NCI-H510A treated with DMSO at 0.1 percent for 48 hours (cell line): ENCODE measurements at places on chromosomes 2 and 18.

DNA sequence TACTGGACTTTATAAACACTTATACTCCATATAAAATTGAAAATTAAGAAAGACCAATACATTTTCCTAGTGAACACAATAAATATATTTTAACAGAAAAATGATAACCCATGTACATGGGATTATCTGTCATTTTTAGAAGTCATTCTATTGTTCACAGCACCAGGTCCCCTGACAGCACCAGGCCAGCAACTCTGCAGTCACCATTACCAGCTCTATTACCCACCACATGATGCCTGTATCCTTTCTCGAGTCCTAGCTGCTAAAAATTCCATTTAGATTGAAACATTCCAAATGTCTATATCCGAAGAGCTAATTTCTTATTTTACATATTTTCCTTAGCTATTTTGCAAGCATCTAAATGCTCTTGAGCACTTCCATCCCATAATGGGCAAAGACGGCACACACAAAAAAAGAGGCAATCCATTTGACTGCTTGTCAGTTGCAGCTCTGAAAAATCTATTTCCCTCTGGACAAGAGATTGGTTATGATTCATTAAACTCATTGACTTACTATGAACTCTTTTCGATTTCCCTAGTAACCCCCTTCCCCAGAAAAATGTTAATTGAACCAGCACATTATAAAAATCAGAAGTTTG lies 336.9 kb downstream of the RIT2 start:
- no peak for DNase-seq

- no peak for DNase-seq
Measured at GRCh38 chr2:55302241-55302640, 33.2 kb upstream of the MTIF2 start.

DNA sequence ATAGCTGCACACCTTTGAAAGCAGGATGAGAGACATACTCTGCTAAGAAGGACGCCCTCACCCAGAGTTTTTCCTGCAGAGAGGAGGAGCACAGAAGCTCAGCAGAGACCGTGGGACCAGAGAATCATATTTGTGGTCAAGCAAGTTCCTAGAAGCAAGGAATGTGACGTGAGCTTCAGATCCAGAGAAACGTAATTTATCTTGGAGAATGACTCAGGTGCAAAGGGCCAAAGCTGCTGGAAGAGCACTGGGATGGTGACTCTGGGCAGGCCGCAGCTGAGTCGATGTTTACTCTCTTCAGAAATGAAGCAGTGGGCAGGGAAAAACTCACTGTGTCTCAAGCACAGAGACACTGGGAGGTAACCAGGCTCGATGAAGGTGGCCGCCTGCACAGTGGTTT lies 50.1 kb upstream of the IGFBP2 start:
- DNase-seq, result peak; percentile 9

DNA sequence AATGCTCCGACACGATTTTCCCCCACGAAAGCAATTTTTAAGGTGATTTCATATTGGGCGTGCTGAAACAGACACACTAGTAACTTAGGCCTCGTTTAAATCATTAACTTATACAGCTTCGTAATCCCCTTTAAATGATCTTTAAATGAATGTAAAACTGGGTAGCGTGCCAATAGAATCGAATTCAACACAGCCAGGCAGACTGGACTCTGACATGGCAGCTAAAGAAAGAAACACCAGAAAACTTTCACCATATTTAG lies 2.4 kb upstream of the ID2 start:
- peak; percentile 29 for DNase-seq

- no peak for DNase-seq
Measured at GRCh38 chr2:225156853-225157451, 114.7 kb upstream of the DOCK10 start.

DNA sequence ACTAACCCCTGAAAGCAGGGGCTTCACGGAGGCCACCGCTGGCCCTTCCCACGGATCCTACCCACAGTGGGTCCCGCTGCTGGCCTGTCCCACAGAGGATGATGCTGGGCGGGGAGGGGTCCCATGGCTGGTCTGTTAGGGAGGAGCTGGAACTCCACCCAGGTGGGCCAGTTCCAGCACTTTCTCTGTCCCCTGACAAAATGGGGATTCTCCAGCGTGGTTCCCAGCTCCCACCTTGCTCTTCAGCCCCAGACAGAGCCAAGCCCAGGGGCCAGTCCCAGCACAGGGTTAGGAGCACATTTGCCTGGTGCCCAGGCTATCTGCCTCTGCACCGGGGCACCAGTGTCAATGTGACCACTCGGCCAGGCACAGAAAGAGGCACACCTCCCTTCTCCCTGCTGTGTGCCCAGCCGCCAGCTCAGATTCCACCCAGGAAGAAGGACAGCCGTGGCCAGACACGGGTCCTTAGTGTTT lies 50.0 kb downstream of the ANKMY1 start:
- no peak for DNase-seq

DNA sequence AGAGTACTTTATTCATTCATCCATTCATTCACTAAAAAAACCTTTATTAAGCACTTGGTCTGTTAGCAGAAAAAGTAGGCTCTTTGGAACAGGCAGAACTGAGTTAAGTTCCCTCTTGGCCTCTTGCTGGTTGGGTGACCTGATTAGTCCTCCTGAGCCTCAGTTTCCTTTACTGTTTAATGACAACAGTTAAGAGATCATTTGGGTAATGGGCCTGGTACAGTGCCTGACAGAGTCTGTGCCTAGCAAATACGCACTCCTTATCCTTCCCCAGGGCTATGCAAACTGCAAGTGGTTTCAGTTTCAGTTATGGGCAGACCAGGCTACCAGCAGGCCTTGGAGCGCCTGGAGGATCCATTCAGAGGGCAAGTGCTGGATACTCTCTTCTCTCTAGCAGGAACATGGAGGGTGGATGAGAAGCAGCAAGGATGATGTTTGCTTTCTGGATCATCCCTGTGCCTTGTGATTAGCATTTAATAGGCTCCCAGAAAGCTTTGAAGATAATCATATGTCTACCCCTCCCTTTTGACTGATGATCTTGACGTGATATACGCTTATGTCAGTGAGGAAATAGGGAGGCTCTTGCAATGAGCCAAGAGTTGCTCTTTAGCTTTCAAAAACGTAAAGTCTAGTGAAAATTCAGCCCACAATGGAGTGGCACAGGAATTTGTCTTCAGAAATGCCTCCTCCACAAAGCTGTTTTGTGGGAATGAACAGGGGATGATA lies 12.4 kb upstream of the TAF1B start:
- no peak for DNase-seq

GRCh38 chr2:26336719-26337118 lies 9.2 kb upstream of the SELENOI start:
- DNase-seq, result no peak

DNA sequence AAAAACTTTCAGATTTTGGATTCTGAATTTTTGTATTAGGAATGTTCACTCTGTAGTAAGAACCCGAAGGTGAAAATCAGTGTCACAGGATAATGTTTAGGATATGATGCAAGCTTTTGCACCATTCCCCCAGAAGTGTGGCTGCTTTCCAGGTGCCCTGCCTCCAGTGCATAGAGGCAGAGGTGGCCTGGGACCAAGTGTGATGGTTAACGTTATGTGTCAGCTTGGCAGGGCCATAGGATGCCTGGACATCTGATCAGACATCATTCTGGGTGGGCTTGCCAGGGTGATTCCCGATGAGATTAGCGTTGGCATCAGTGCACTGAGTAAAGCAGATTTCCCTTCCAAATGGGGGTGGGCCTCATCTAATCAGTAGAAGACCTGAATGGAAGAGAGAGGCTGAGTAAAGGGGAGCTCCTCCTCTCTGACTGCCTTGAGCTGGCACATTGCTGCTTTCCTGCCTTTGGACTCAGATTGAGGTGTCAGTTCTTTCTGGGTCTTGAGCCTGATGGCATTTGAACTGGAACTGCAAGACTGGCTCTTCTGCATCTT lies 177.4 kb upstream of the HS6ST1 start:
- DNase-seq, result no peak

DNA sequence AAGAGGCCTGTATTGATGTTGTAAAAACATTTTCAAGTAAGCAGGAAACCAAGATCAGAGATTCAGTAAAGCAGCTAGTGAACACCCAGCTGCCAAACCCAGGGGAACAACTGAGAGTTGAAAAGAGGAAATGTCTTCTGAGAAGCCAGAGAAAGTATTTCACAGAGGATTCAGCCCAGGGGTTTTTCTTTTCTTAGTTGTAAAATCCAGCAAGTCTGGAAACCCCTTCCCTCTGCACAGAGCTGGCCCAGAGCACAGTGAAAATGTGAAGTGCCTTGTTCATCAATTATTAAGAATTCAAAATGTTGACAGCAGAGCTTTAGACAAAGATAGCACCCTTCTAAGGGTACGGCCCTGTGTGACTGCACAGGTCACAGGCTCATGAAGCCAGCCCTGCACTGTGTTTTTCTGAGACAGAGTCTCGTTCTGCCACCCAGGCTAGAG lies 28.4 kb downstream of the AFF3 start:
- DNase-seq, result no peak

DNA sequence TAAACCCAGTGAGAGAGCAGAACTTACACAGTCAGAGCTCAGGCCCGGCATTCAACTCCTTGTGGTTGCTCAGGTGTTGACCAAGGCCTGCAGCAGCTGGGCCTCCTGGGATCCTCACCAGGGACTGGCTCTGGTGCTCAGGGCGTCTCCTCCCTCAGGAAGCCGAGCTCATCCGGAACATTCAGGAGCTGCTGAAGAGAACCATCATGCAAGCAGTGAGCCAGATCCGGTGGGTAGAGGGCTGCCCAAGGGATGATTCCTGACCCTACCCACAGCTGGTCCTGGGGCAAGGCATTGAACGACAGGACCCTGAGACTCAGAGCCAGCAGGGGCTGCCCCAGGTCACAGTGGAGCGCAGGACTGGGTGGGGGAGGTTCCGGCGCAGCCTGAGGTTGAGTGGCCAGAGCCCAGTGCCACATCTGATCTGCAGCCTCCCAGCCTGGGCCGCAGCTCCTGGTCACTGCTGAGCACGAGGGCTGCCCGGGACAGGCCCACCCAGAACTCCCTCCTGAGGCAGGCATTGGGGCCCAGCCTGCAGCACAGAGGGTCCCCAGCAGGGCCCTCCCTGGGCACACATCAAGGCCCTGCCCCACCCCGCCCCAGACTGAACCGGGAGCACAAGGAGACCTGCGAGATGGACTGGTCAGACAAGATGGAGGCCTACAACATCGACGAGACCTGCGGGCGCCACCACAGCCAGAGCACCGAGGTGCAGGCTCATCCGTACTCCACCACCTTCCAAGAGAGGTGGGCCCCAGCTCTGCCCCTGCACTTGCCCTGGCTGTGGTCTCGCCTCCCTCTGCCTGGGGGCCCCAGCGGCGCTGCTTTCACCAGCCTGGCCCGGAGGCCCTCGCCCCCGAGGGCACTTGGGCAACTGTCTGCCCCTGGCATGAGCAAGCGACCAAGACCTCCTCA lies 2.4 kb downstream of the TEKT4 start:
- DNase-seq, result no peak

DNA sequence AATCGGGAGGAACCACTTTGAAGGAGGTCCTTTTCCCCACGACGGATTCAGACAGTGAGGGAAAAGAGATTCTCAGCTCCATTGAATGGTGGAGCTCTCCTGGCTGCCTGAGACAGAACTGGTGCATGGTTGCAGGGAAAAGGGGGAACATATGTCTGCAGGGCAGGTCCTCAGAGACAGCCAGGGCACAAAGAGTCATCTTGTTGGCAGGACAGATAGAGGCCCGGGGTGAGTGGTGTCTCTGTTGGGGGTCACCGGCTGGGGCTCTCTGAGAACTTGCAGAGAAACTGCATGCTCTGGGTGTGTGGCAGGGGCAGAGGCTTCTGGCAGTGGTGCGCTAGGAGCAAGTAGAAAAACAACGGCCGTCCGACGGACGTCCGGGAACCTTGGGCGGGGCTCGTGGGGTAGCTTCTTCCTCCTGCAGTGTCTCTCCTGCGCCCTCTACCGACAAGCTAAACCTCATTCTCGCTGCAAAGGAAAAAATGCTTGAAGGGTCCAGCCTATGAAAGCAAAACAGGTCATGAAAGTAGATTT lies 94.3 kb downstream of the CDCA7 start:
- peak; percentile 99 for DNase-seq

- no peak for DNase-seq
Measured at GRCh38 chr18:9361191-9361590, 26.6 kb downstream of the TWSG1 start.

GRCh38 chr2:55003706-55004639 lies 46.3 kb downstream of the RTN4 start:
- no peak for DNase-seq

GRCh38 chr2:106694964-106695470 lies 190.9 kb downstream of the ST6GAL2 start:
- DNase-seq, result no peak

DNA sequence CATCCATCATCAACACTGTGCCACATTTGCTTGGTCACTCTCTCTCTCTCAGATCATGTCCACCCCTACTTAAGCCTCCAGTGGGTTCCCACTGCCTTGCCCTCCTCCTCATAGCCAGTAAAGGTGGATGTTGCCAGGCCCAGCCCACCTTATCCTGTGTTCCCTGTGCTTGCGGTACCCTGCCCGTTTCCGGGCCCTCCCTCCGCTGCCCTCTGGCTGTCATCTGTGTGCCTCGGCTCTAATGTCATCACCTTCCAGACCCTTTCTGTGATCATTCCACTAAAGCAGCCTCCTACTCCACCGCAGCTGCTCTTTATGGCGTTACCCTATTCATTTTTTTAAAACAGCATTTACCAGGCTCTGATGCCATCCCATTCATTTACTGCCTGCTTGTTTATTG lies 305.7 kb upstream of the SKOR2 start:
- DNase-seq, result no peak

GRCh38 chr2:214853906-214854305 lies 44.4 kb upstream of the BARD1 start:
- no peak for DNase-seq

DNA sequence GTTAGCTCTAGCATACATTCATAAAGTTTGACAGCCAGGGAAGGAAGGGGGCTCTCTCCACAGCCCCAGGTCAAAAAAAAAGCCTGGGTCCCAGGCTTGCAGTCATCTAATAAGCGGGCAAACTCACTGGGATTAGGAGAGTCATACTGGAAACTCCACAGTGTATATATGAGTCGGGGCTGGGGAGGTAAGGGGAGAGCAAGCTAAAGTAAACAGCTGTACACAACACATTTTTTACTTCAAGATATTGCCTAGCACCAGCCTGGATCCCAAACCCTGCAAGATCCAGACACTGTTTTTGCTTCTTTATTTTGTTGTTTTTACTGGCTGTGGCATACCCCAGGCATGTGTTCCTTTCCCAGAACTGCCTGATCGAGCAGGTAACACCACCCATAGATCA lies 291.3 kb upstream of the TANK start:
- no peak for DNase-seq

- no peak for DNase-seq
Measured at GRCh38 chr2:70094978-70095719, 7.9 kb downstream of the PCBP1 start.
